Esophagus squamous epithelium (tissue), 5 donors: ENCODE measurements at places on chromosomes 2 and 18.

GRCh38 chr2:215280326-215280725, 31.5 kb upstream of the ATIC start:
- no peak for DNase-seq

GRCh38 chr2:227241005-227241404, 76.6 kb downstream of the COL4A3 start:
- no peak for DNase-seq

DNA sequence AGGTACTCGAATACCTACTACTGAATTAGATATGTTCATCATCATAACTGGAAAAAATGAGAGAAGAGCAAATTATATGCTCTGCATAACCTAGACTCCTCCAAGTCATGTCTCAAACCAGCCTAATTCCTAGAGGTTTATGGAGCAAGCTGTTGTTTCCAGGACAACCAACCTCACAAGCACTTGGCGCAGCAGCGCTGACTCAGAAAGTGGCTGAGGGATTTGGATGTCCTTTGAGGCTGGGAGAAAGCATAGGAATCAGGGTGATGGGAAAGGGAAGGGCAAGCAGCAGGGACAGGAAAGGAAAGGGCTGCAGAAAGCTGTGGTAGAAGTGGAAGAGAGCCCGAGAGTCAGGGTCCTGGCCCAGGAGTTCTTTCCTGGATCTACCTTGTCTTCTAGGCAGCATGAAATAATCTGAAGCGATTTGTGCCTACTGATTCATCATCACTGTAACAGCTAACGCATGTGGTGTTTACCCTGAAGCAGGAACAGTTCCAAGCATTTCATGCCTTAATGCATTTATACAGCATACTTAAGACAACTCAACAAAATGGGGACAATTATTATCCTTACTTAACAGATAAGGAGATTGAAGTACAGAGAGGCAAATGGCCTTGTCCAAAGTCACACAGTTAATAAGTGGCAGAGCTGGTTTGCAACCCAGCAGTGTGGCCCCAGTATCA, 3.7 kb downstream of the PLEK start:
- DNase-seq, result no peak

DNA sequence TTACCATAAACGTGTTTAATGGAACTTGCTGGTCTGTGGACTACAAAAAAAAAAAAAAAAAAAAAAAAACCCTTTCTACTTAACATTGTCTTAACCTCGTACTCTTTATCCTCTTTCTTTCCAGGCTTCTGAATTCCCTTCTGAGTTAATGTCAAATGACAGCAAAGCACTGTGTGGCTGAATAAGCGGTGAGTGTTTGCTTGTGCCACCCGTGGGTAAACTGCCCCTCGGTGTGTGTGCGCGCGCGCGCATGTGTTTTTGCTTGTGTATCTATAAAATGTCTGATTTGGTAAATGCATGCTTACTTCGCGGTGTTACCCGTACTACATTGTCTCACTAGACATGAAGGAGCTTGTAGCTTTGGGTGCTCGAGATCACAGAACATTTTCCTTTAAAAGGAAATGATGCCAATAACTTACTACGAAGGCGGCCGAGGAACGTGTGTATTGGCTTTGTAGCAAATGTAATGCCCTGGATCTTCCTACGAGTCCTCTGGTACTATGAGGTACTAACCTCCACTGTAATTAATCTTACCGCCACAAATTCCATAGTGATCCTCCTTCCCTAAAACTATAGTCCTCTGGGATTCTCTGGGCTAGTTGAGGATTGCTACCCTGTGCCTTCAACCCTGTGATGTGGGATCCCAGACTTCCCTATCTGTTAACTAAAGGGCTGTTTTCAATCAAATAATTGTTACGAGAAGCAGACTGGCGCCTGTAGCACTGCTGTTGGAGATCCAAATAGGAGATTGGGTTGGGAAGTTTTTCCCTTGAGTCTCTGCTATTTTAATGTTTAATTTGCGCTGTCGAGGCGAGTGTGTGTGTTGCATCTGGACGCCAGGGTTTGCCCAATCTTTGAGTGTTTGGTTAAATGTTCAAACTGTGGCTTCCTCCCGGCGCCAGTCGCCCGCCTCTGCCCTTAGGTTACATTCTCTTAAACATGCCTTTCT, 1.1 kb downstream of the ID2 start:
- no peak for DNase-seq

- DNase-seq, result no peak
Measured at GRCh38 chr2:241314226-241315092, 1.0 kb downstream of the HDLBP start.
